ENCODE measurements at places on chromosomes 2 and 18.

DNA sequence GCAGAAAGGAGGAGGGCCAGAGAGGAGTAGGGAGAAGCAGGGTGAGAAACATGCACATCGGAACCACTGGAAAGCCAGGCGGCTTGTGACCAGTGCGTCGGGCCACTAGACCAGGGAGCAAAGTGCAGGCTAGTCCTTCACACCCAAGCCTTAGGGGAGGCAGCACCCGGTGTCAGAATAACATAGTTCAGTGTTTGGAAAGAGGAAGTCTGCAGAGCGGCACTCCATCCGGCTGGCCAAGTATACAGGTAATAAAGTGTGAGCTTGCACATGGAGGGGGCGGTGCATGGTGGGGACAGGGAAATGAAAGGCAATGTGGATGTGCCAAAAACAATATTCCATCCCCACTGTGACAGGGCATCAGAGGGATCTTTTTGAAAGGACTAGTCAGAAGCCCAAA lies 69.7 kb downstream of the ZNF521 start:
- DNase-seq = no peak

DNA sequence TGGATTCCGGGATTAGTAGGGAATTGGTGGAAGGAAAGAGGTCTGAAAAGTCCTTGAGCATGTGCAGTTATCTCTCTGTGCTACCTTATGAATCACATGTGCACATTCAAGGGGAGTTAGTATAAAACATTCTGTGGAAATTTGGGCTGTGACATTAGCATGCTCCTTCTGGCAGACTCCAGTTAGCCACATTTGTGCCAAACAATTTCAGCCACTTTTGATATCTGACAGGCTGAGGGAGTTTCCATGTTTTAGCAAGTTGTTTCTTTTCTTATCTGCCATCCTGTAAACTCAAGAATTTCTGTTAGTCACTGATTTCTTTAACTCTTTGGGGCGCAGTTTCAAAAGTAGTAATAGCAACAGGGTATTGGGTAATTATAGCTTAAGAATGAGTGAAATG lies 28.3 kb upstream of the GYPC start:
- DNase-seq = no peak

GRCh38 chr2:28895189-28895893 lies 874 bp downstream of the WDR43 start:
- DNase-seq = peak; percentile 27

DNA sequence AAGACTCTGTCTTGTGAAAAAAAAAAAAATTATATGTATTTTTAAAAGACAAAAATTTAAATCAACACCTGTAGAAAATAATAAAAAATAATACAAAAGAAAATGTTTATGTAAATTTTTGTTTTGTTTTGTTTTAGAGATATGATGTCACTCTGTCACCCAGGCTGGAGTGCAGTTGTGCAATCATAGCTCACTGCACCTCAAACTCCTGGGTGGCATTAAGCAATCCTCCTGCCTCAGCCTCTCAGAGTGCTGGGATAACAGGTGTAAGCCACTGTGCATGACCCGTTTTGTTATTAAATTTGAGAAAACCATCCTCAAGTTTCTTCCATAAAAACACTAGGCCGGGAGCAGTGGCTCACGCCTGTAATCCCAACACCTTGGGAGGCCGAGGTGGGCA lies 56.2 kb upstream of the B3GNT7 start:
- no peak for DNase-seq

GRCh38 chr2:127056086-127056485 lies 50.9 kb downstream of the BIN1 start:
- no peak for DNase-seq

- no peak for DNase-seq
Measured at GRCh38 chr18:50786864-50787263, 33.0 kb downstream of the MRO start.

DNA sequence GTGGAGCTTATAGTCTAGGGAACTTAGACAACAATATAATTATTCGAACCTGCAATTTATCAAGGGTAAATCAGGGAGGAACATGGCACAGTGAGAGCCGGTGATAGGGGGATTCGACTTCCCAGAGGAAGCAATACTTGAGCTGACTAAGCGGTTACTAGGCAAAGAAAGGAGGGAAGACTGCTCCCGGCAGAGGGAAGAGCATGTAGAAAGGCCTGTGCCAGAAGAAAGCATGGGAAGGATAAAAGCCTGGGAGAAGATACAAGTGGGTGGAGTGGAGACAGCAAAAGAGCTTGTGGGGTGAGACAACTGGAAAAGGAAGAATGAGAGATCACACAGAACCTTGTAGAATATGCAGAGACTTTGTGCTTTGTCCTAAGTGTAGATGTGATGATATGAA lies 93.3 kb downstream of the MARCHF4 start:
- DNase-seq = no peak

GRCh38 chr2:105454801-105455485 lies 56.1 kb upstream of the FHL2 start:
- no peak for DNase-seq

DNA sequence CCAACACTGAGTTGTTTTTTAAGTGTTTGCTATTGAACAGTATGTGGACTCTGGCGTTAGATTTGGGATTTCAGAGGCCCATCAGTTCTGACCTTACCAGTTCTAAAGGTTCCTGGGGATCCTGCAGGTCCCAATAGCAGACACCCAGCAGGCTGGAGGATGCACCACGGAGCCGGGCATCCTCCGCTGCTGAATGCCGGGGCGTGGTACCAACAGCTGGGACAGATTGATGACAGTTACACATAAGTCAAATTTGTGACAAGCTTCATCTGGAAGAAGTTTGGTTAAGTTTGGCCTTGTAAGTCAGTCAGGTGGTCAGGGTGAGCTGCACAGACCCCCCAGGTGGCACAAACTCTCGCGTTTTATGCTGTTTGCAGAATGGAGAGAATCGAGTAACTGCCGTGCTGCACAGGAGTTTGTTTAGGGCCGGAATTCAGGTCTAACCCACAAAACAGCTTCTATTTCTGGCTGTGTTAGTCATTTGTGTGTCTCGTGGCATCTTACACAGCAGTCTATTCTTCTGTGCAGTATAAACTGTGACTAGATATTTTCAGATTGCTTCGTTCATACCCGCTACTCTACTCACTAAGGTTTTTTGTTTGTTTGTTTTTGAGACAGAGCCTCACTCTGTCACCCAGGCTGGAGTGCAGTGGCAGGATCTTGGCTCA lies 19.2 kb downstream of the CTDP1 start:
- no peak for DNase-seq

DNA sequence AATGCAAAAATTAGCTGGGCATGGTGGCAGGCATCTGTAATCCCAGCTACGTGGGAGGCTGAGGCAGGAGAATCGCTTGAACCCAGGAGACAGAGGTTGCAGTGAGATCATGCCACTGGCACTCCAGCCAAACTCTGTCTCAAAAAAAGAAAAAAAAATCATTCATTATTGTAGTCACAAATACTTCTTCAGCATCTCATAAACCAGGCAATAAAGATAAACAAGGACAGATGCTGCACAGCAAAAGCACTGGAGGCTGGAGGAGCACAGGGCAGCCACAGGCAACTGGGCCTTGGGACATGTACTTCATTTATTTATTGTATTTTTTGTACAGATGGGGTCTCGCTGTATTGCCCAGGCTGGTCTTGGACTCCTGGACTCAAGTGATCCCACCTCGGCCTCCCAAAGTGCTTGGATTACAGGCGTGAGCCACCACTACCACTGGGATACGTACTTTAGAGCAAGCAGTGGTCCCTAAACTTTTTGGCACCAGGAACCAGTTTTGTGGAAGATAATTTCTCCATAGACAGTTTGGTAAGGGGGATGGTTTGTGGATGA lies 16.8 kb upstream of the MAT2A start:
- DNase-seq = no peak

- DNase-seq = no peak
Measured at GRCh38 chr2:211113334-211114175, 557.2 kb downstream of the CPS1 start.
